ENCODE measurements at places on chromosomes 16 and 17. TPM values are rescaled to one million over a fixed set of nuclear protein-coding genes. Genes with fewer than 3 reads are reported as not detected.

ZNF624 gene
- polyA plus RNA-seq: 2.1 TPM

GRCh38 chr16:22077700-22078313 is 14.5 kb upstream of the VWA3A start:
- no peaks in the 10 kb centered on the region for H3K27me3 ChIP-seq
- H3K4me3 ChIP-seq: no peak overlapping the region
- no peak for DNase-seq
- peaks cover 25% of the 10 kb centered on the region for H3K4me1 ChIP-seq
- no peak overlapping the region for H3K27ac ChIP-seq

DNA sequence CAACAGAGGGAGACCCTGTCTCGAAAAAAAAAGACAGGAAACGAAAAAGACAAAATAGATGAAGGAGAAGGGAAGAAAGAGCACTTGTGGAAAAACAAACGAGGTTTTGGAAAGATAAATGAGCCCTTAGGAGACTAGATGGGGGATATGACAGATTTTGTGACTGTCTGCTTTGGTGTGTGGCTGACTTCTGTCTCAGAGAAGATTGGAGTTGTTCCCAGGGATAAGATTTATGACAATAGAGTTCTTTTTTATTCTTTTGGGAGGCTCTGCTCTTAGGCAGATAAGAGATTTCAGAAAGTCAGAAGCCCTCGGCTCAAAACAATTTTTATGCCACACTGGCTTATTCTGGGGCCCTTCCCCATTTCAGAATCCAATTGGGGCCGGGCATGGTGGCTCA is 73.9 kb upstream of the ATF7IP2 start:
- H3K27ac ChIP-seq: no peak overlapping the region
- H3K4me3 ChIP-seq: no peak overlapping the region
- peaks cover 14% of the 10 kb centered on the region for H3K4me1 ChIP-seq

DNA sequence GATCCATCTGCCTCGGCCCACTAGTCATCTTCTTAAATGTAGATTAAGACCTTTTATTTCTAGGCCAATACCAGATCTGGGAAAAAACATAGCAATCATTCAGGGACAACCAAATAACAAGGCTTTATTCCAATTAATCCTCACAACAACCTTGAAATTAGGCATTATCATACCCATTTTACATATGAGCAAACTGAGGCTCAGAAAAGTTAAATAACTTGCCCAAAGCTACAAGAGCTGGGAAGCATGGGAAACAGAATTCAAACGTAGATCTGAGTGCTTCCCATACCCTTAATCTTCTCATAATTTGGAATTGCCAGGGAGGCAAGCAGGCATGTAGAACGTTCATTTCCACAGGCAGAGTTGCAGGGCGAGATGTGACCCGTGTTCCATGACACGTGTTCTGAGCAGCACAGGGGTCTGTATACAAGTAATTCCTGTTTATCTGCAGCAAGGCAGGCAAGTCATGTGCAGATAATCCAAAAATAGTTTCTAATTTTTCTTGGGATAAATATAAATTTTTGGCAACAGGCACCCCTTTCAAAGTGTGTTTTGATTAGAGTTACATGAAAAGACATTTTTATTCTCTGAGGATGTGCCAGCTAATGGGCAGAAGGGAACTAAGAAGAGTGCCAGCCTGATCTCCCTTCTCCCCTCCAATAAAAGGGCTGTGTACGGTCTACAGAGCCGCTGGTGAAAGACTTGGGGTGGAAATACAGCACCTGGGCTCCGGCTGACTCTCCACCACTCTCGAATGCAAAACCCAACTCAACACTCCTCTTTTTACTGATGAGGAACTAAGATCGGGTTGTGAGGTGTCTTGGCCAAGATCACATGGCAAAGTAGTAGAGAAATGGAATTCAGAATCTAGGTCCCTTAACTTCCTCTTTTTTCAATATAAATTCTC is 27.7 kb upstream of the MYOCD start:
- H3K36me3 ChIP-seq: no peaks in the 10 kb centered on the region
- no peak for DNase-seq
- H3K27me3 ChIP-seq: no peaks in the 10 kb centered on the region
- H3K4me1 ChIP-seq: peaks cover 13% of the 10 kb centered on the region
- no peak overlapping the region for H3K27ac ChIP-seq
- no peak overlapping the region for H3K4me3 ChIP-seq

DNA sequence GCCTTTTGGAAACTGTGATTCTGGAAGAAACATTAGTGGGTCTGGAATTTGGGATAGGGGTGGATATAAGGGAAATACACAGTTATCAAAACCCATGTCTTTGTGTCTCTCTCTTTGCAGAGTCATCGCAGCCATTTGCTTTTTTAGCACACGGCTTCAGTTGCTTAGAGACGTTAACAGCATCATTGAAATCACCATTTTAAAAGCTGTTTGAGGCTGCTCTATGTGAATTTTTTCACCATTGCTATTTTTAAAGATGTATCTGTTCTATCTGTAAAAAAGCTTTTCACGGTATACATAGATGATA is 47.3 kb downstream of the OMG start:
- no peak overlapping the region for H3K4me3 ChIP-seq
- no peak overlapping the region for H3K27ac ChIP-seq

GAS2L2 gene
- polyA plus RNA-seq: 0.02 TPM

All from keratinocyte (primary cell).